Activated CD8-positive, alpha-beta memory T cell treated with anti-CD3 and anti-CD28 coated beads, Interleukin-2, amount 10 ng/mL, durations not matched to agents 7 days and 5 days (primary cell): ENCODE measurements at places on chromosomes 7 and 10.

GRCh38 chr10:97744405-97745035 lies 7.6 kb downstream of the ZFYVE27 start:
- no peak for DNase-seq

- DNase-seq: no peak
Observed at GRCh38 chr10:81873932-81874816, 820 bp upstream of the NRG3 start.

DNA sequence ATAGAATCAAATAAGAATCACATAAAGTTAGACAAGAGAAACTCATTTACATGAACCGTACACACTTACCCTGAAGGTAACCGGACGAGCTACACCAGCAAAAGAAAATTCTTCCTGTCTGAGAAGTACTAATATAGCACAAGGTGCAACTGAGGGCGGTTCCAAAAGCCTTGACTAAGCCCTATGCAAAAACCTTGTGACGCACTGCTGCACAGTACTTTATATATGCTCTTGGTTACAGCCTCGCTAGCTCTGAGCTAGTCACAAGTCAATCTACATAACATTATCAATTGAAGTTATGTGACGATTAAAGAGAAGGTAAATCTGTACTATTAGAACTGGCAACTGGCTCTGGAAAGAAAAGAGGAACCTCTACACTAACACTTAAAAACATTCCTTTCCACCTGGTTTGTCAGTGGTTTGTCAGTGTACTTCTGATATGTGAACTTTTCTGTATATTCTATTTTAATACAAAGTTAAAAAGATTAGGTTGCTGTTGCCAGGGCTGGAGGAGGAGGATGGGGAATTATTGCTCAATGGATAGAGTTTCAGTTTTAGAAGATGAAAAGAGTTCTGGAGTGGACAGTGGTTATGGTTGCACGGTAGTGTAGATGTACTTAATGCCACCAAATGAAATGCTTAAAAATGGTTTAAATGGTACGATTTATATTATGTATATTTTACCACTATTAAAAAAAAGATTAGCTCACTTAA lies 21.6 kb downstream of the NT5C3A start:
- peak; percentile 84 for DNase-seq

DNA sequence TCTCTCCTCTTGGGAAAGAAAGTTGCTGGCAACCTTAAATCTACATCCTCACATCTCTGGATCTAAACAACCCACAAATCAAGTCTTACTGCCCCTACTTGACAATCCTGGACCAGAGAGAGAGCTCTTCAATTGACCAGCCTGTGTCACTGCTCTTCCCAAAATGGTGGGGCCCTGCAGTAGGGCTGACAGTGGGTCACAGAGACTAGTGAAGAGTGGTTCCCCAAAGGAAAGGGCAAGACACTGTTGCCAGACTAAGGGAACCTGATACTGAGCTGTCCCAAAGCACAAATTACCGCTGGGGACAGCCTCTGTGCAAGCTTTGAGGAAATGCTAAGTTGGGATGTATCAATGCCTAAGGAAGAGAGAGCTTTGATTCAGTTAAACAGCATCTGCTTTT lies 4.5 kb upstream of the GPRIN2 start:
- peak; percentile 41 for DNase-seq

GRCh38 chr10:28849821-28850220 lies 172.5 kb downstream of the BAMBI start:
- no peak for DNase-seq
